ENCODE measurements at places on chromosomes 7 and 10.

- DNase-seq, result no peak
These were observed 94.4 kb upstream of the MPP7 start for GRCh38 chr10:28397229-28397628.

DNA sequence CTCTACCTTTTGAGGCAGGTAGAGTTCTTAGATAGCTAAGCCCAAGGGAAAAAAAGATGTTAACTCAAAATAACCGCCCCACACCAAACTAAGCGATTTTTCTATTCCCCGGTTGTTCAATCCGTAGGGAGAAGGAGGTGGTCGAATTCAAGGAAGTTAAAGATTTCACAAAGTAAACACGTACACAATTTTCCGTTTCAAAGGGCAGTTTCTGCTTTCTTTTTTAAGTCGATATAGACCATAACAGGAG lies 842 bp downstream of the KBTBD2 start:
- DNase-seq, result no peak

DNA sequence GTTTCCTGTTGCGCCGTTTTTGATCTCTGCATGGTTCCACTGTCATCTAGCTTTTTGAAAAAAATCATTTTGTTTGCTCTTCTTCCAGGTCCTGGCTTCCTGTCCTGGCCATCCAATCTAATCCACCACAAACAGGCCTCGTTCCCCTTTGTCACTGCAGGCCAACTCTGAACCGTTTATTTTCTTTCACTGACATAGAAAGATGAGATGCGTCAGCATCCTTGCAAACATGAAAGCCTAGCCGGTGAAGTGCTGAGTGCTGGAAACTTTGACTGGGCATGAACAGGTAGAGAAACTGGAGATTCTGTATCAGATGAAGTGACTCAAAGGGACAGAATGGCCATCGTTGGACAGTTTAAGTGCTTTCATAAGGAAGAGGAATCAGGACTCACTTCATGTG lies 1247.8 kb downstream of the TYW1 start:
- DNase-seq, result no peak

- no peak for DNase-seq
These were observed 350.1 kb upstream of the COBL start for GRCh38 chr7:51666751-51667150.

DNA sequence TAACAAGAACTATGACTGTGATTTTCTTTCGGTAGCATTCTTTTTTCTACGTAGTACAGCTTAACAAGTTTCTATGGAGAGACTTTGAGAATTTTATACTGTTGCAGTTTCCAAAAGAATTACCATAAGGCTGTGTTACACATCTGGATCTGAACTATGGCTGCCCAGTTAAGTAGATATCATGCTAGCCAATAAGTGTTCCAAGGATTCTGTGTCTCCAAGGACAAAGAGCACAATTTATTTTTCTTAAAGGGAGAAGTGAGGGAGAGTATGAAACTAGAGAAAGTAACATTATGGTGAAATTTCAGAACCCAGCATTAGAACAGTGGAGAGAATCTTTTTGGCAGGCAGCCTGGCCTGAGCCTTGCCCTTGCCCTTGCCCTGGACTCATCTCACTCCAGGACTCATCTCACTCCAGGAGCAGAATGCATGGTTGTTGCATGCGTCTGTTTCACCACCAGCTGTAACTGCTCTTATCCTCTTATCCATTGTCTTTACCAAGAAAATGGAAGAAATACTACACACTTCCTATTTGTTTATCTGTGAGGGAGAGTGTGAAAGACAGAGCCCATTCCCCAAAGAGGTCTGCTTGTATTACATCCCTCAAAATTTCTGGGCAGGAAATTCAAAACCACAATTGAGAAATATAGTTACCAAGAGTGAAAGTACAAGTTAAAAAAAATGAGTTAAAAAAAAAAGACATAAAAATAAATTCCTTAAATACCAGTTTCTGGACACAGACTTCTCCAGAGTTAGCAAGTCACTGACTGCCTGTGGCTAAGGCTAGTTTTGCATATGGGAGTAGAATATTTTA lies 1067.5 kb downstream of the NRG3 start:
- no peak for DNase-seq

GRCh38 chr7:17302575-17303142 lies 4.2 kb downstream of the AHR start:
- no peak for DNase-seq

GRCh38 chr7:19113855-19114550 lies 3.4 kb downstream of the TWIST1 start:
- no peak for DNase-seq

GRCh38 chr10:78386509-78386908 lies 352.8 kb downstream of the RPS24 start:
- DNase-seq, result no peak

GRCh38 chr7:142787034-142787768 lies 16.4 kb downstream of the PRSS2 start:
- DNase-seq, result no peak

GRCh38 chr7:1246160-1246870 lies 13.6 kb downstream of the UNCX start:
- no peak for DNase-seq

GRCh38 chr7:101170617-101171441 lies 5.5 kb upstream of the VGF start:
- DNase-seq, result no peak

- no peak for DNase-seq
These were observed 4.4 kb upstream of the NUP205 start for GRCh38 chr7:135553346-135553745.

- no peak for DNase-seq
These were observed 23.2 kb upstream of the CALN1 start for GRCh38 chr7:72435366-72435765.

GRCh38 chr7:66245008-66245407 lies 39.9 kb downstream of the TPST1 start:
- no peak for DNase-seq

- no peak for DNase-seq
These were observed 328.2 kb downstream of the TNS3 start for GRCh38 chr7:47253650-47254080.

- DNase-seq, result no peak
These were observed 809.5 kb downstream of the GRID1 start for GRCh38 chr10:85557077-85557476.
